ENCODE measurements at places on chromosomes 7 and 10.

DNA sequence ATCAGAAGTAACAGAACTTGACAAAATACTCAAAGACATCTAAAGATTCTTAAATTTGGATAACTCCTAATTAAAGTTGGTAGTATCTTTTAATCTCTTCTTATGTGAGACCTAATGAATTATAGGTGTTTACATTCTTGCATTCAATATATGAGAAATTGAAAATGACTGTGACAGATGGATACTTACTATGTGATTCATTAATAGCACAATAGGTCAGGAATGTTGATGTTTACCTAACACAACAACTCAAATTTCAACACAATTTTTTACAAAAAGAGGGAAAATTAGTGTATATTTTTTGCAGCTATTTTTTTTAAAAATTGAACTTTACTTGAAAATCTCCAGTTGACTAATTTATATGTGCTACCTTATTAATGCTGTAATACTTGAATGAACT, 31.7 kb upstream of the MCU start:
- no peak for DNase-seq

DNA sequence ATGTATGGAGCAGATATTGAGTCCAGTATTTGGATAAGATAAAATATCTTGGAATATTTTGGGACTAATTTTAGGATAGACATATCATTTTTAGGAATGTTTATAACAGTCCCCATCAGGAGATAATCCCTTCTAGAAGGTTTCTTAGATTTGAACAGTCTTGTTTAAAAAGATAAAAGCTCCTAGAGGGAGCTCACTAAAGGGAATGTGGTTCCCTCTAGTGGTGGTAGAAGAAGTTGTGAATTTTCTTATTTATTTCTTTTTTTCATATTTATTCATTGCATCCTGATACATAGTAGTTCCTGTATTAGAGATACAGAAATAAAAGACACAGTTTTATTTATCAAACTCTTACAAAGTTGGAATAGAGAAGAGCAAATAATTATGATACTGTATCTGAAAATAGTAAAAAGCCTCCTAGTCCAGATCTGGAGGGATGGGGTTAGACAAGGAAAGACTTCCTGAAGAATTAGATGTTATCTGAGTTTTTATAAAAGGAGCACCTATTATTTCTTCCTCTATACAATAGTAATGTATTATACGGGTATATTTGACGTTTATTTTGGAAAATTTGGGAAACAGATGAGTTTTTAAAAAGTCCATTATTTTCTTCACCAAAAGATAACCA, 24.5 kb upstream of the KLF14 start:
- DNase-seq: peak; percentile 52

- no peak for DNase-seq
These were observed 38.7 kb downstream of the LAMB4 start for GRCh38 chr7:108091461-108091831.

DNA sequence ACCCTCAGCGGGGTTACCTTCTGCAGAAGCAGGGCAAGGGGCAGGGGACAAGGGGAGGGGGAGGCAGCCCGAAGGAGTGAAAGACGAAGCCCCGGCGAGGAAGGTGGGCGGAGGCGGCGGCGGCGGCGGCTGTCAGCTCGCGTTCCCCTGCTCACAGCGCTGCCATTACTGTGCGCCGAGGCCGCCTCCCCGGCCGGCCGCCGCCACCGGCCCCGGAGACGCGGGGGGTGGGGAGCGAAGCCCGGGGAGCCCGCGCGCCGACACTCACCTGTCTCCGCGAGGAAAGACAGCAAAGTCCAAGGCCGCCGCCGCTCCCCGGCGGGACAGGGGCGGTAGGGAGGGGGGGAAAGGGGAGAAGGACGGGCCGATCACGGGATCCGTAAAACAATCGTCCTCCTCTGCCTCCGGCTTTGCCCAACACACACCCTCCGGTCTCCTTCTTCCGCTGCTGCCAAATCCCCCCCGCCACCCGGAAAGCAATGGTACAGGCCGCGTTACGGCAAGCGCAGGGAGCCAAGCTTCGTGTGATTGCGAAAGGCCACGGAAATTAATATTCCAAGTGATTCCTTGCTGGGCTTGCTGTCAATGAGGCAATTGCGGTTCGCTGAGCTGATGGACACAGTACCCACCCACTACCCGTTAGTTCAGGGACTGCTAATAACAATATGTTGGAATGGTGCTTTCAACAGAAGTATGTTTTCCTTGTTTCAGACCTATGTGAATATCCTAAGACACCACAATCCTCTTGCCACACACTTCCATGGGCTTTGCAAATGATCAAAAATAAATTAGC, at the start of gene CUL2:
Gene CUL2, minus strand, starts transcription at position 180 of the 793 bp plus-strand sequence. CDS start 19,024 bp downstream, outside the sequence.
- peak; percentile 87 for DNase-seq

DNA sequence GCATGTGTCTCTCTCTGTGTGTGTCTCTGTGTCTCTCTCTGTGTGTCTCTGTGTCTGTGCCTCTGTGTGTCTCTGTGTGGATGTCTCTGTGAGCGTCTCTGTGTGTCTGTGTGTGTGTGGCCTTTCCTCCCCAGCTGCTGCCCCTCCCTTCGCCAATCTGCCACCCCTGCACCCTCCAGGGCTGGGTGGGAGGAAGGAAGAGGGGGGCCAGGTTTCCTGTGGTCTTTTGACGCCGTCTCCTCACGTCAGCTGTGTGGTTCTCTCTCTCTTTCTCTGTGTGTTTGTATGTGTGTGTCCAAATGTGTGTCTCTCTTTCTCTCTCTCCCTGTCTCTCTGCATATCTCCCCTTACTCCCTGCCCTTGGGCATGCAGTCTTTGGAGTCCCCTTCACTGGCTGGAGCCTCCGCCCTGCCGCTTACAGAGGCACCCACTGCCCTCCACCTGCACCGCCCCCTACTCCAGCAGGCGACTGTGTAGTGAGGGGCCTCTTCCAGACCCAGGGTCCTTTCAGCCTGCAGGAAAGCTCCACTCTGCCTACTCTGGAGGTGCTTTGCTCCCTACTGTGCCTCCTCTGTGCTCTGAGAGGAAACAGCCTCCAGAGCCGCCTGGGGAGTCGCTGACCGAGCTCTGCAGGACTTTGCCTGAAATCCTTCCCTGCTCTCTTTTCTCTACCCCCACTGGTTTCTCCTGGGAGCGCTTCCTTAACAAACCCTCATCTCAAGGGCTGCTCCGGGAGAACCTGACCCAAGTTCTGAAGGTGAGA, 44.2 kb upstream of the C10orf71 start:
- DNase-seq: no peak

- DNase-seq: no peak
These were observed 31.9 kb downstream of the DUSP5 start for GRCh38 chr10:110529596-110530011.

- DNase-seq: no peak
These were observed 95.3 kb downstream of the PTPRN2 start for GRCh38 chr7:158492367-158492764.

DNA sequence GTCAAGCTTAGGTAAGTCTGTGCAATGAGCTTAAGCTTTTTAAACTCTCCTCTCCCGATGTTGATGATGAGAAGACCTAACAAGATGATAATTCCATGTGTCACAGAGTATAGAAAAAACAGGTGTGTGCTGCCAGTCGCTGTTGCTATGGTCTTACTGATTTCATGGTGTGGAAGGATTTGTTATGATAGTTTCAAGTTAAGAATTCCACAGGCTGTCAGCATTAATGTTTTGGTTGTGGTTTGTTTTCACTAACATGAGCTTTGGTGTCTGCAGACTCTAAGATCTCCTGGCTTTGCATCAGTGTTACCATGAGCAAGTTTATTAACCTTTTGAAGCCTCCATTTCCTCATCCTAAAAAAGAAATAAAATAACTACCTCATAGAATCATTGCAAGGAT, 123.7 kb downstream of the NSUN6 start:
- DNase-seq: no peak

- DNase-seq: no peak
These were observed 331.2 kb downstream of the LRRTM3 start for GRCh38 chr10:67257018-67257417.

DNA sequence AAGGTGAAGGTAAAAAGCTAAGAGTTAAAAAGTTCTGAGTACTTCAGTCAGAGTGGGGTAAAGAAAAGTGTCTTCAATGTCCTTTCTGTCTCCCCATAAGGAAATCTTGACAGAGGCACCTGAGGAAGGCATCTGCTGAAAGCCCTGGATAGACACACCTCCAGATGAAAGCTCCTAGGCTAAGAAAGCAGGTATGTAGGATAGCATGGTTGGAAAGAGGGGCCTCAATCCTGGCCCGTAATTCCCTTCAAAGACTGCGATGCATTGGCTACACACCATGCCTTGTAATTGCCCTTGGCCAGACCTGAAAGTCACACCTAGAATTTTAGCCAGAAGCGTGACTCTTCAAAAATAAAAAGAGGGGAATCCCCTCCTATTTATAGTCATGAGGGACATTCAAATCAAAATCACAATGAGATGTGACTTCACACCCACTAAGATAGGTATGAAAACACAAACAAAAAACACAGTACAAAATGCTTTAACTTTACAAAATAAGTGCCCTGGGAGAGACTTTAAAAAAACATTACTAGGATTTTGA, 809.7 kb downstream of the IPMK start:
- DNase-seq: no peak

- DNase-seq: no peak
These were observed 25.3 kb upstream of the NUDCD3 start for GRCh38 chr7:44515590-44516268.

DNA sequence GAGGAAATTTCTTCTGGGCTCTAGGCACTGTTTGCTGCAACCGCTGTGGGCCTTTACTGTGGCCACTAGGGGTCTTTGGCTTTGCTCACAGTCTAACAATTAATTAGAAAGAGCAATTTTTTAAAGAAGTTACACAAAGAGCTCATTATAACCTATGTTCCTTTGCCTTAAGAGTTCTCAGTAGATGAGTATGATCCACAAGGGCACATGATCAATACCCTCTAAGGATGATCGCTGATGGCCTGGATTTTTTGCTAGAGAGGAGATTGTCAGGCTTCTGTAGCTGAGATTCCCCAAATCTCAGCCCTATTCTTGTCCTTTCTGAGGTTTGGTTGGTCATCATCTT, 80.8 kb upstream of the RHOBTB1 start:
- peak; percentile 8 for DNase-seq

GRCh38 chr10:110226543-110226925, 19.1 kb downstream of the MXI1 start:
- peak; percentile 73 for DNase-seq

DNA sequence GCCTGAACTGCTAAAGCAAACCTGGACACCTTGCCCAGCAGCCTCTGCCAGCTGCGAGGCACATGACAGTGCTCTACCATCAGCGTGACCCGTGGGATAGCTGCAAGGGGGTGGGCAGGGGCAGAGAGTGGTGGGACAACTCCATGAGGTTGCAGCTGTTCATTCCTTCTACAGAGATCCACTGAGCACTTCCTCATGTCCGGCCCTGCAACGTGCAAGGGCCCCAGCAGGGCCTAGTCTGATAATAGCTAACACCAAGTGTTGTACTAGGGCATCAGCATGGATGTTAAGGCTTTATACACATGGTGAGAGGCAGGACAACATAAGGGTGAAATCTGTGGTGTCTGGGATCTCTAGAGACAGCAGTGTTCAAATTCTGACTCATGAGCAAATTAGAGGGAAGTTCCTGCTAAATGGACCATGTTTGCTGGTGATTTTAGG, 14.3 kb downstream of the NOD1 start:
- no peak for DNase-seq

- no peak for DNase-seq
These were observed 224.8 kb downstream of the DNAJB9 start for GRCh38 chr7:108794466-108794865.

DNA sequence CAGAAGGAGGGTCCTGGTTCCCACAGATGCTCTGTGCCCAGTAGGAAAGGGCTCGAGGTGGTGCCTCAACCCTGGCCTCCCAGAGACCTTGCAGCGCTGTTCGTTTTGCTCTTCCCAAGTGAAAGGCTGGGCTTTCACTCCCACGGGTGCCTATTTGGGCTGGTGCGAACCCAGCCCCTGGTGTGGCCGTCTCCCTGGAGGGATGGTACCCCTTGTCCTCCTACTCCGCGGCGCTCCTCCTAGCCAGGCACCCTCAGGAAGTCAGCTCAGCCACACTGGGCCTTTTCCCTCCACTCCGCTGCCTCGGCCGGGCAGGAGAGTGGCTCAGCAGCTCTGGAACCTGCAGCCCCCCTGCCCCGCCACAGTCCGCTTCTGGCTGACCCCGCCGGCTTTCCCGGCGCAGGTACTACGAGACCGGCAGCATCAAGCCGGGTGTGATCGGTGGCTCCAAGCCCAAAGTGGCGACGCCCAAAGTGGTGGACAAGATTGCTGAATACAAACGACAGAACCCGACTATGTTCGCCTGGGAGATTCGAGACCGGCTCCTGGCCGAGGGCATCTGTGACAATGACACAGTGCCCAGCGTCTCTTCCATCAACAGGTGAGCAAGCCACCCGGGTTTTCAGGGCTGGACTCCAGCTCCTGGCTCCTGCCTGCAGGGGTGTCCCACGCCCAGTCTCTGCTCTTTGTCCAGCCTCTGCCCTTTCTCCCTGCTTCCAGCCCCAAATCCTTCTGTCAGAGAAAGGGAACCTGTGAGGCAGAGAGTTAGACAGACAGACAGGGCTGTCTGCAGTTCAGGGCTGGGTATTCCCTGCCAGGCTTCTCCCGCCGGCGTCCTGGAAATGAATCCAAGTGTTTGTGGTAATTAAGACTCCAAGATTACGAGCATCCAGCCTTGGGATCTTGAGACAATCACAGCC, 5.2 kb downstream of the PAX2 start:
- no peak for DNase-seq

GRCh38 chr10:109932391-109932790, 9.1 kb upstream of the XPNPEP1 start:
- DNase-seq: no peak

DNA sequence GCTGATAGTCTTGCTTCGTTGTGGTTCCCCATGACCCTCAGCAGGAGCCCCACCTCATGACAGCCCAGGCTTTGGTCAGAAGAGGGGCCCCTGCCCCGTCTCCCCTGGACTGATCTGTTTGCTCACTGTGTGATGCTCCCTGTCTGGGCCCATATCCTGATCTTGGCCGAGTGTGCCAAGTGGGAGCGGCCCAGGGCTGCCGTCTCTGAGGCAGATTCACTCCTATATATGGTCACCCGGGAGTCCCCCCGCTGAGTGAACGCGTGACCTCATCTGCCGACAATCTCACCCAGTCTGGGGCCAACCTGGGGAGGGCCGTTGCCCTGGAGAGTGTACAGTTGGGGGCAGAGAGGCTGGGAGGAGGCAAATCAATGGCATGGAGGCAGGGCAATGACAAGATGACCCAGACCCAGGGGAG, 34.5 kb downstream of the PPIF start:
- DNase-seq: peak; percentile 97

DNA sequence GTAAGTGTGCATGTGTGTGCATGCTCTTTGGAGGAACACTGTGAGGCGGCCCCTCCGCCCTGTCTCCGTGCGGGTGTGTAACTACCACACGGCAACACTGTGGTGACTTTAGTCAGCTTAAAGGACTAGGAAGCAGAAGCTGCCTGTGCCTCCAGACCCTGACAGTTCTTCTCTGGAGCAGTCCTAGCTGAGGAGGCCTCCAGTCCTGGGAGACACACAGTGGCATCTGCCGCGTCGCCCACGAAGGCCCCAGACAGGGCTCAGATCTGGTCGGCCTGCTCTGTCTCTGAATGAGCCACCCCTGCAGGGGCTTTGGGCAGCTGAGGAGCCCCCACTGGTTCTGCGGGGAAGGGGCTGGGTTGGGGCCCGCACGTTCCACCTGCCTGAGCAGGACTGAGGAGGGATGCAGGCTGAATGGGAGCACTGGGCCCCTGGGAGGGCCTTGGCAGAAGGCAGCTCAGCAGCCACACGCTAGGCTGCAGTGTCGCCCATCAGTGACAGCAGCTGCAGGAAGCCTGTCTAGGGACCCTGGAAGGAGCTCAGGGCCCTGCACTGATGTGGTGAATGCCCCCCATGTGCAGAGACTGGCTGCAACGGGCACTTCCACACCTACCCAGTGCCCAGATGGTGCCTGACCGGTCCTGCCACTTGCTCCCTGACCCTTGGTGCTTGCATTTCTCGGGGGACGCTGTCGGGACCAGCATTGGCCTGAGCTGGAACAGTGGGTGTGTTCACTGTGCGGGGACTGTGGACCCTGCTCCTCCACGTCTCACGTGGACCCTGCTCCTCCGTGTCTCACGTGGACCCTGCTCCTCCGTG, 27.3 kb upstream of the KNDC1 start:
- DNase-seq: no peak
